ENCODE measurements at places on chromosomes 7 and 10.

DNA sequence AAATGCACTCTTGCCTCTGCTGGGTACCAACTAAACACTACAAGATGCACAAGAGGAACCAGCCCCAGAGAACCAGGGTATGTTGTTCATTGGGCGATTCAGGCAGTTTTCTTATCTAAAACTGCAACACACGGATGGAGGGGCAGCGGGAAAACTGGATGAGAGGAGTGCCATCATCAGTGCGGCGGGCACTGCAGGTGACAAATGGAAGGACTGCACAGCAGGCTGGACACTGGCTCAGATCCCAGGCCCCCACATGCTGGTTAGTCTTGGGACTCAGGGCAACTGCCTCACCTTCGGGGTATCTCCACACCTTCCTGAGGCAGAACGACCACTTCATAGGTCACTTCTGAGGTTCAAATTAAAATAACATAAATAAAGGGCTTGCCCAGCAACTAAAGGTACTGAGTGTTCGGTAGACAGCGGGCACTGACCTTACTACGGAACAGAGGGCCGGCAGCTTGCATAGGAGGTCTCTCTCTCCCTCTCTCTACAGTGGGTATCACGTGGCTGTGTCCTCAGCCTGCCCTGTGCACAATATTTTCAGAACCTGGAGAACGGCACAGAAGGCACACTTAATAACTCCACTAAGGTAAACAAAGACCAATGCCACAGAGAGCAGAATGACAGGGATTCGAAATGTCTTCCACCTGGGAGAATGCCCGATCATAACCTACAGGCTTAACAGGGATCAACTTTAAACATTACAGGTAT lies 72.1 kb downstream of the GRB10 start:
- no peak for DNase-seq

DNA sequence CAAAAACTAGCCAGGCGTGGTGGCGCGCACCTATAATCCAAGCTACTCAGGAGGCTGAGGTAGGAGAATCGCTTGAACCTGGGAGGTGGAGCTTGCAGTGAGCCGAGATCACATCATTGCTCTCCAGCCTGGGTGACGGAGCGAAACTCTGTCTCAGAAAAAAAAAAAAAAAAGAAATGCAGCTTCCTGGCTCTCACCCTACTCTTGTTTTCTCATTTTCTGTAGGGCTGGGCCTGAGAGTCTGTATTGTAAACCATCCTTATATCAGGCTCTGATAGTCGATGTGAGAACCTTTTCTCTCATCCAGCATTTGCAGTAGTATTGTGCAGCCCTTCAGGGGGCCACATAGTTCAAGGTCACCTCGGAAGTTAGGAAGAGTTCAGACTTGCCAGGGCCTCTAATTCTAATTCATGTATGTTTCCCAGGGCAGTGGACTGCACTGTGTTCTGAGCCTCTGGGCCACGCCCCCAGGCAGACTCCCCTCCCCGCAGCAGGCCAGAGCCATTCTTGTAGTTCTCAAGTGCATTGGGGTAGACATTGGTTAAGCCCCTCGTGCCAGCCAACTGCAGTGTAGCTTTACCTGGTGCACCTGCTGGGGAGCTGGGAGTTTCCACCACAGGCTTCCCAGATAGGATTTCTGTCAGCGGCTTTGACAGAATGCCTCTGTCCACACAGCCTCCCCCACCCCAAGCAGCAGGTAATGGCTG lies 38.3 kb upstream of the PDCD4 start:
- no peak for DNase-seq

DNA sequence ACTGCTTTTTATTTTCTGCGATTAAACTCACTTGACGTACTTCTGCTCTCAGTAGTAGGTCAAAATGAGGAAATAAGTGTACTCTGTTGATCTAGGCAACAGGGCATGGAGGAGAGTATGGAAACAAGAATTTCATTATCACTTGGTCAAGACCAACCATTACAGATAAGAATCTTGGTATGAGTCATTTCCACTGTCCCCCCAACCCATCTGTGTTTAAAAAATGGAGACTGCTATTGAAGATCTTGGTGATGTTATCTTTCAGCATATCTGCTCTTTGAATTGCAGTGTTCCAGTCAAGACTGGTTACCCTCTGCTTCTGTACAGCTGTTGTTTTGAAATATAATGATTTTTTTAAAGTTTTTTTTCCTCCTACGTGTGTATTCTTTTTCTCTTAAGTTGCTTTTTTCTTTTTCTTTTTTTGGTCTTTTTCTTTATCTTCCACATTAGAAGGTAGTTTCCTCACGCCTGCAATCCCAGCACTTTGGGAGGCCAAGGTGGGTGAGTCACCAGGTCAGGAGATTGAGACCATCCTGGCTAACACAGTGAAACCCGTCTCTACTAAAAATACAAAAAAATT lies 11.7 kb downstream of the STAM start:
- DNase-seq: no peak

- no peak for DNase-seq
These were observed 50.5 kb downstream of the CDK6 start for GRCh38 chr7:92785923-92786322.

DNA sequence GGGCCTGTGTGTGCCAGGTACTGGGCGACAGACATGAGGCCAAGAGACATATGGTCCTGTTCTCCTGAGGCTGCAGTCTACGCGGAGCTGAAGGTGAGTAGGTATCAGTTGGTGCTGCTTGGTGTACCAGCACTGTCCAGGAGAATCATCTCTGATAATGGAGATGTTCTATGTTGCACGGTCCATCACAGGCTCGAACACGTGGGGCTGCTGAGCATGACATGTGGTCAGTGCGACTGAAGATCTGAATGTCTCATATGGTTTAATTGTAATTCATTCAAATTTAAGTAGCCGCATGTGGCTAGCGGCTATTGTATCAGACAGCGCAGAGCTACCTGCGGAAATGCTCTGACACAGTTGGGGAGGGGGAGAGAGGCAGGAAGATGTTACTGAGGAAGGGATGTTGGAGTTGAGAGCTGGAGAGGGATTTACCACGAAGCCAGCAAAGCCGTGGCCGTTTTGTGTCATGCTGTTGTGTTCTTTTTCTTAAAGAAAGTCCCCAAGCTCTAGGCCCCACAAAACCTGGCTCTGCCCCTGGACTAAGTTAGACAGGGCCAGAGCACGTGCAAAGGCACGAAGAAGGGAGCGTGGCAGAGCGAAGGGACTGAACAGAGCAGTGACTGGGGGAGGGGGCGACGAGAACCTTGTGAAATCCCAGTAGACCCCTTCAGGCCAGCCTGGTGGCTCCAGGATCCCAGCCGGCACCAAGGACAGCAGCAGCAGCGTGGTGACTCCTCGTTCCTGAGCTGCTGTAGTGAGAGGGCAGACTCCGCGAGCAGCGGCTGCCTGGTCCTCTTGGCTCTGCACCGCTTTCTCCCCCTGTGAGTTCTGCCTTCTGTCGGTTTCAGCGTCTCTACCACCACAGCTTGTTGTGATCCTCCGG lies 20.0 kb downstream of the SMKR1 start:
- no peak for DNase-seq

DNA sequence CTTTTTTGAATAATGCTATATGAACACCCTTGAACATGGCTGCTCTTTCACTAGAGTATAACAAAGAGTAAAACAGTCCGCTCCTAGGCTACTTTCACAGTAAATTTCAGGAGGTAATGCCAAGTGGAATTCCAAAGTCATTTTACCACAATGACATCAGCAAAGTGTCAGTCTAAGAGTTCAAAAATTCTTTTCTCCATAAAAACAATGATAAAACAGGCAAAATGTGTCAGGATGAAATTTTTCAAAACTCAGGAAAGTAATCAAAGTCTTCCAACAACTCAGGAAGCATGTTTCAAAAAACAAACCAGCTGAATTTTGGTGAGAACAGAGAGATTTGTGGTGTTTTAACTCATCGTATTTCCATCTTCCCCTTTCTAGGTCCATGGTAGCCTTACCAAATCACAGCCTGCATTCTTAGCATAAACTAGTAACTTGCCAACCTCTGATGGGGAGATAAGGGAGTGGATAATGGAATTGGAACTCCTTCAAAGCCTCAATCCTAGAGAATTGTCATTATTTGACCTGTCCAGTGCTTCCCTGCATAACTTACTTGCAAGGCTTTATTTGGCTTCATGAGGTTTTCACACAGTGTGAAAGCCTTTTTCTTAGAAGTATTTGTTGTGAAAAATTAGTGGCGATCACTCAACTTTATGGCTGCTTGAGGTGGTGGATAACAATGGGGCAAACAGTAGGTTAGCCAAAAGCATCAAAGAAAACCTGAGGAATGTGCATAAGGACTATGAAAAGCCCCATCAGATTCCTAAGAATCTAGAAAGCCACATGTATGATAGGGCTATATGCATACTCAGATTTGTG lies 302.7 kb downstream of the HDAC9 start:
- no peak for DNase-seq

Data from left ventricle myocardium inferior (tissue), 1 donor.